ENCODE measurements at places on chromosomes 11 and 22.
A peak's percentile ranks its signal among the peaks of the same experiment; 100 is the strongest.

DNA sequence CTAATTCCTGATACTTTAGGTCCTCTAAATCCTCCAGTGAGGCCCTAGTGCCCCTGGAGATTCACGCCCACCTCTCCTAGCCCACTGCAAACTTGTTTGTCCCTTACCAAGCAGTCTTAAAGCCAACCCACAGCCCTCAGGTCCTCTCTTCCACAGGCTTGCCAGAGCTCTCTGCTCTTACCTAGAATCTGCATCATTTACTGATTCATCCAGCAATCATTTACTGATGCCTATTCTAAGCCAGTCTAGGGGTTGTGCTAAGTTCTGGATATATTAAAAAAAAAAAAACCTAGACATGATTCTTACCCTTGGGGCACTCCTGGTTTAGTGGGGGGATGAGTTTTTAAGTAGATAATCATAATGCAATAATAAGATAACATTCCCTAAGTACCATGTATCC, 43.0 kb upstream of the PLET1 start:
- no peak for DNase-seq

GRCh38 chr11:19344661-19345518, 104.1 kb upstream of the E2F8 start:
- DNase-seq = peak; percentile 86

- peak; percentile 79 for DNase-seq
Observed at GRCh38 chr11:128524172-128524571, 63.2 kb downstream of the ETS1 start.

- DNase-seq = peak; percentile 58
Observed at GRCh38 chr11:100908746-100909145, 220.9 kb downstream of the PGR start.

DNA sequence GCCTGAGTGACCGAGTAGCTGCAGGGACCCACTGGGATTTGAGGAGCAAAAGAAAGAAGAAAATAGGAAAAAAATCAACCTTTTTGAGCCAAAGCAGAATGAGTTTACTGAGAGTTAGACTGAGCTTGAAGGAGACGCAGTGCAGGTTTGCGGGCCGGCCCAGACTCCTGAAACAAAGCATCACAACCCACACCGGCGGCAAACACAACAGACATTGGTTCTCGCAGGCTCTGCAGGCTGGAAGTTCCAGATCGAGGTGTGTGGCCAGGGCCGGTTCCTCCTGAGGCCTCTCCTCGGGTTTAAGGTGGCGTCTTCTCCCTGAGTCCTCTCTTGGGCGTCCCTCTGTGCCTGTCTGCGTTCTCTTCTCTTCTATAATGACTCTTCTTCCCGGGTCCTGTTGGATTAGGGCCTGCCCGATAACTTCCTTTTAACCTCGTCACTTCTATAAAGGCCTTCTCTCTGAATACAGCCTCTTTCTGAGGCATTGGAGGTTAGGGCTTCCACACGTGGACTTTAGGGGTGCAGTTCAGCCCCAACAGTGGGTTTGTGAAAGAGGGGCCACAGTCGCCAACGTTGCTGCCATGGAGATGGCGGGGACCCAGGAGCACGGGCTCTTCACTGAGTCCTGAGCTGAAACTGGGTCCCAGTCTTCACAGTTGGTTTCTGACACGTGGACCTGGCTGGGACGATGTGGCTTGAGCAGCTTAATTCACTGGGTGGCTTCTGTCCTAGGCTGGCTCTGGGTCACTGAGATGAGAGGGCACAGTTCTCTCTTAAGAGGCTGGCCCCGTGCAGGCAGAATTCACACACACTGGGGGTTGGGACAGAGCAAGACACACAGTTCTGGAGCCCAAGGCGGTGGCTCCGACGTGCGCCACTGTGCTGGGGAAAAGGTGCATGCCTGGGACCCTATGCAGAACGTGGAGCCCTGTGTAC, 1047.7 kb downstream of the BRD1 start:
- no peak for DNase-seq

GRCh38 chr11:86593833-86594232, 78.6 kb downstream of the ME3 start:
- DNase-seq = peak; percentile 11

GRCh38 chr22:49322231-49322630, 505.4 kb downstream of the BRD1 start:
- no peak for DNase-seq

DNA sequence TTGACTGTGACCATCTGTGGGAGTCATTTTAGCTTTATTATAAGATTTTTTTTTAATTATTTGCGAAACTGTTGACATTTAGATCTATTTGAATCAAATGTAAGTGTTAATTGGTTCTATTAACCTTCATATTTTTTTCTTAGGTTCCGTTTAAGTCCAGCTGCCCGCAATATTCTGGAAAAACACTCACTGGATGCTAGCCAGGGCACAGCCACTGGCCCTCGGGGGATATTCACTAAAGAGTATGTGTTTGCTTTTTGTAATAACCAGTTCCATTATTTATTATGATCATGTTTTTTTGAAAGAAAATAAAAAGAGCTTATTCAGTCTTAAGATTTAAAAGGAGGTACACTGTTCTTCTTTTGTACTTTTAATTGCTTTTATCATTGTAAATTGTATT, 43.9 kb downstream of the PDHX start:
- no peak for DNase-seq

DNA sequence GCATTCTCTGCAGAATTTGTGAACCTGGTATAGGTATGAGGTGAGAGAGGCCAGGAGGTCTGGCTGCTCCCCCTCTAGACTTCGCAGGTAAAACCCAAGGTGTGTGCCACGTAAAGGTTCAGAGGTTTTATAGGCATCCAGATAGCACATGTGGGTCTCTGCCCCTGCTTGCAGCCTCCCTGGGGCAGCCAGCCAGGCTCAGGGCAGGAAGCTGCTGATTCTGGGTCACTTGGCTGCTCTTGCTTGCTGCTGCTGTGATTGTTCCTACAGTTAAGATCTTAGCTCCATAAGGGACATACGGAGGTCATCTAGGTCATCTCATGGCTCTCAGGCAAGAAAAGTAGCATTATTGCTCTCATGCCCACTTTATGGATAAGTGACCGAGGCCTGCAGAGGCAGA, 30.2 kb downstream of the ZBTB16 start:
- no peak for DNase-seq

GRCh38 chr11:82995235-82995634, 76.5 kb downstream of the RAB30 start:
- no peak for DNase-seq

DNA sequence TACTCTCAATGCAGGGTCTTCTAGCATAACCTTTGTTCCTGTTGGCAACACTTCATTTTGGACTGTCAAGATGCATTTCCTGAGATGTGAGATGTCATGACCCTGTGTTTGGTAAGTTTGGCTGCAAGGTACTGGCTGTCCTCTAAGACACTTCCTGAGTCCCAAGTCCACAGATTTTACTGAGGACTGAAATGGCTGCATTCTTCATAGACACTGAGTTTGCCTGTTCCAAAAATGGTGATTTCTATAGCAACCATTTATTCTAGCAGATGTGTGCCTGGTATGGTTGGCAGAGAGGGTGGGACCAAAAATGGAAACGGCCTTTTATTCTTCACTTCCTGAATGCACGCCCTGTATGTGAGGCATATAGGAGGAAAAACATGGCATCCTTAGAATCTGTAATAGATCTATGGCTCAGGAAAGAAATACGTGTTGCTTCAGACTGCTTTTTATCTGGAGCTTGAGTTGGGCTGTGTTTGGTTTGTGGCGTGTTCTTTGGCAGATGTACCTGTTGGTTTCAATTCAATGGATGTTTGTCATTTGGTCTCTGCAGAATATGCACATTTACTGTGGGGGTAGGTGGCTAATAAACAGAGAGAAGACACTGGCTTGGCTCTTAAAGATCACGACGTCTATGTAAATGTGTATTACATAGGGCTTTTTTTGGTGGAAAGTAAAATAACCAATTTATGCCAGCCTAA, 62.4 kb downstream of the ZBTB16 start:
- DNase-seq = no peak

DNA sequence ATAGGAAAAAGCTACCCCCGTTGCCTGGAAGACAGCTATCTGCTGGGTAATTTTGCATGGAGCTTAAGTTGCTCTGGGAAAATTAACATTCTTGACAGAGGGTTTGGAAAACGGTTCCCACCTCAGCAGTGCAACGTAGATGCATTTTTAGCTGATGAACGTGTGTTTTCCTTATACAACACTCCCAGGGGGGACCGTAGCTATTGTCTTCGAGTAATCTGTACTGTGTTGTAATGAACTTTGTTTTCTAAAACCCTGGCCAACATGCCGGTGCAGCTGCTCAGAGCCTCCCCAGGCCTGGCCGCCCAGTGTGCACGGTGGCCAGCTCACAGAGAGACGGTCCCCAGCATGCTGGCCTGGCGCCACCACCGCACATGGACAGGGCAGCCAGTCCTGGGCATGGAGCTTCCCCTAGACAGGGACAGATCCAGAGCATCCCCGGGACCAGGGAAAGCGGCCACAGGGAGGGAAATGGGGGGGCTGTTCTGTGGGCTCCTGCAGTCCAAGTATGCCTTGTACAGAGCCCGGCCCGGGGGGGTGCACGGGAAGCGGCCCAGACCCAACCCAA, 2.2 kb downstream of the TNNT3 start:
- DNase-seq = peak; percentile 57

GRCh38 chr22:27327981-27328721, 473.4 kb downstream of the MN1 start:
- DNase-seq = no peak

DNA sequence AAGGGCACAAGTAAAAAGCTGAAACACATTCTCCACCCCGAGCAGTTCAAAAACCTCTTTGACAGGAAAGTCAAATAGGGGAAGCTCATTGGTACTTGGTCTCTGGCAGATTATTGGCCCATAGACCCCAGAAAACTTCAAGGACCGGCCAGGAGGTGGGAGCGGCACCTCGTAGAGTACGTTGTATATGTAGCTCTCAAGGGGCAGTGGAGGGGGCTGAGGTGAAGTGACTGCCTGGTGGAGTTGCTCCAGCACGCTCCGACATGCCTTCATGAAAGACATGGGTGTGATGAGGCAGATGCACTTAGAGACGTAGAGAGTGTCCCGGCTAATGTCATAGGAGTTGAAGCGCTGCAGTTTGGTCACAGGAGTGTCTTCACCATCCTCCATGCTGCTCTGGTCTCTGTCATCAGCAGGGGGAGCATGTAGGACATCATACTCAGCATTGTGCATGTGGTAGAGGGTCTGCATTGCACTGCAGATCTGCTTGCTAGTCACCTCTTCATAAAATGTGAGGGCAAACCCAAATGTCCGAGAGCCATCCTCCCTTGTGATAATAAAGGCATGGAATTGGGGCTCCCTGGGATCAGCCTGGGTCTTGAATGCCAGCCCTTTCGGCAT, 61.3 kb downstream of the DENND5A start:
- no peak for DNase-seq

DNA sequence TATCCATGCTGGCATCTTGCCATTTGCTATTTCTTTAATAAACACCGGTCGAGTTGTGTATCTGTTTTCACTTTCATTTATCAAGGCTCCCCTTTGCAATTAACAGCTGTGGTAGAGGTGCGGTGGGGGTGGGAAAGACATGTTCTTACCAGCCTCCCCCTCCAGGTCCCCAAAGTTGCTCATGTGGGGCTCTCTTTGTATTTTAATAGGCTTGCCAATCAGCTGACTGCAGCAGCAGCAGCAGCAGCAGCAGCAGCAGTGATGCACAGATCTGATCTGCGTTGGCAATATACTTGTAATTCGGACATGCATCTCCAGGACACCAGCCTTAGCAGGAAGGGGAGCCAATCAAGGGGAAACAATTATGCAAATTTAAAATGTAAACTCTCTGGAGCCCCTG, 40.3 kb upstream of the E2F8 start:
- peak; percentile 13 for DNase-seq

GRCh38 chr11:65429724-65430405, 7.3 kb downstream of the NEAT1 start:
- peak; percentile 83 for DNase-seq

DNA sequence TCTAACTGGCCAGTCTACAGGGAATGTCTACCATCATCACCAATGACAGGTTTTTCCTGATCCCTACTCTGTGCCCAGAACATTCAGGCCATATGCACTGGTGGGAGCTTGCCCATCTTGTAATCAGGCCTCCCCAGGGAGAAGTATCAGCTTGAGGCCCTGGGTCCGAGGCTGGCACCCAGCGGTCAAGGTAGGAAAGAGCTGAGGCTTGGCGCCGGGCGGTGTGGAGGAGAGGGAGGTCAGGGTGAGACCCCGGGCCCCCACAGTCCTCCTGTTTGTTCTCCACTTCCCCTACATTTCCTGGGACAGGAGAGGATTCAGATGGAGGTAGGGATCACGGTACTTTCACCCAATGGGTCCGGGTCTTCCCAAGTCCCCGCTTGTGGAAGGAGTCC, 15.5 kb downstream of the TSKU start:
- DNase-seq = no peak

- DNase-seq = peak; percentile 24
Observed at GRCh38 chr11:72918851-72919250, 104.6 kb downstream of the ATG16L2 start.

- DNase-seq = peak; percentile 26
Observed at GRCh38 chr11:127651888-127652221, 651.3 kb upstream of the KIRREL3 start.

GRCh38 chr11:35402751-35403660, 16.4 kb downstream of the SLC1A2 start:
- no peak for DNase-seq

- peak; percentile 94 for DNase-seq
Observed at GRCh38 chr11:103529181-103529684, 420.0 kb downstream of the DYNC2H1 start.

DNA sequence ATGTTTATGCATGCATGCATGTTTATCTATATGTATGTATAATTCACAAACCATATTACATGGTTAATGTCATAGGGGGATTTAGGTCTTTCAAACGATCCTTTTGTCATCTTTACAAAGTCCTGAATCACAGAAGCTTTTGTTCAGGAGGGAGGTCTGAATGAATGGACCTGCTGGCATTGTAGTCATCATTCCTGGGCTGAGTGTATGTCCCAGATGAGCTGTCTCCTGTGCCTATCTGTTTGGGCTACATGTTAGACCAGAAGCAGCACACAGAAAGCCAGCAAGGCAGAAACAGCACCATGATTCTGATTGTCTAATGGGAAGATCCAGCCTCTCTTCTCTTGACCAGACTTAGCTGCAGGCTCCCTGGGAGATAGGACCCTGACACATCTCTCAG, 69.5 kb downstream of the ADM start:
- DNase-seq = peak; percentile 77

- DNase-seq = peak; percentile 57
Observed at GRCh38 chr11:12280838-12281565, 96.4 kb upstream of the PARVA start.

DNA sequence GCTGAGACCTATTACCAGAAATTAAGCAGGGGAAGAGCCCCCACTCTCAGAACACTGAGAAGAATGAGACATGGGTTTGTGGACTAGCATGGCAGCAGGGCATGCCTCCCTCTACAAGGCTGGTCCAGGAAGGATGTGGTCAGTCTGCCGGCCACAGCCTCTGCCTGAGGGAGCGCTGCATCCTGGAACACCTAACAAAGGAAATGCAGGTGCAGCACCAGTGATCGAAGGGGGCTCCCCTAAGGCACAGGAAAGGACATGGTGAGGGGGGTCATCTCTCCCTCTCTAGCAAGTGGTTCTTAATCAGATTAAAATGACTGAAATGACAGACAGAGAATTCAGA, 40.6 kb upstream of the ARL14EP start:
- DNase-seq = no peak

- DNase-seq = no peak
Observed at GRCh38 chr11:120352405-120352804, 16.2 kb downstream of the ARHGEF12 start.

- peak; percentile 92 for DNase-seq
Observed at GRCh38 chr11:26992031-26992541, 1.8 kb upstream of the FIBIN start.

GRCh38 chr22:23283591-23284503, 103.5 kb downstream of the BCR start:
- DNase-seq = no peak

GRCh38 chr11:126146454-126147192, 64.8 kb downstream of the RPUSD4 start:
- no peak for DNase-seq
